ENCODE measurements at places on chromosomes 6 and 20.
A peak's percentile ranks its signal among the peaks of the same experiment; 100 is the strongest.

GRCh38 chr6:118843685-118844390 lies 50.1 kb upstream of the ASF1A start:
- DNase-seq = no peak

DNA sequence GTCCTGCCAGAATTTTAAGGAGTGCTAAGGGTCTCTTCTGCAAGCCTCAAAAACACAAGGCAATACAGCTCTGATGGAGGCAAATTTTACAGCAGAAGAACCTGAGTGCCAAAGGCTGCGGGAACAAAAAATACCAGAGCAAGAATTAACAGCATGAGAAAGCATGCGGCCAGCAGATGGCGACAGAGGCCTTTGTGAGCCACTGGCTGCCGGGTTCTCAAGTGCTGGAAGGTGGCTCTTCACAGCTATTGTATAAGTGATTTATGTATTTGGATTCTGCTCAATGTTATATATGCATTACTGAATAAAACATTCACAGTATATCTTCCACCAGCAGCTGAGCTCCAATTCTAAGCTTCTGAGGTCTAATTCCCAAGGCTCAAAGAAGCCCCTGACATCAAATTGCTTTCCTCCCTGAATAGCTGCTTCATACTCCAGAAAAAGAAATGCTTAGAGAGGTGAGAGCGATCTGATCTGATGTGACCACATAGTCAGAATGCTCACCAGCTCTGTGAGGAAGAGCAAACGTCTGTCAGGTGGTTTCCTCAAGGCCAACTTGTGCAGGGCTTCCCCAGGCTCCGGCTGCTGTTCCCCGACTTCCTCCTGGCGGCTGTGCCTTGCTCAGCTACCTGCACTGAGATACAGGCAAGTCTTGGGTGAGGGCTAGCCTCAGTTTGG lies 58.6 kb downstream of the PPP1R3G start:
- peak; percentile 93 for DNase-seq

DNA sequence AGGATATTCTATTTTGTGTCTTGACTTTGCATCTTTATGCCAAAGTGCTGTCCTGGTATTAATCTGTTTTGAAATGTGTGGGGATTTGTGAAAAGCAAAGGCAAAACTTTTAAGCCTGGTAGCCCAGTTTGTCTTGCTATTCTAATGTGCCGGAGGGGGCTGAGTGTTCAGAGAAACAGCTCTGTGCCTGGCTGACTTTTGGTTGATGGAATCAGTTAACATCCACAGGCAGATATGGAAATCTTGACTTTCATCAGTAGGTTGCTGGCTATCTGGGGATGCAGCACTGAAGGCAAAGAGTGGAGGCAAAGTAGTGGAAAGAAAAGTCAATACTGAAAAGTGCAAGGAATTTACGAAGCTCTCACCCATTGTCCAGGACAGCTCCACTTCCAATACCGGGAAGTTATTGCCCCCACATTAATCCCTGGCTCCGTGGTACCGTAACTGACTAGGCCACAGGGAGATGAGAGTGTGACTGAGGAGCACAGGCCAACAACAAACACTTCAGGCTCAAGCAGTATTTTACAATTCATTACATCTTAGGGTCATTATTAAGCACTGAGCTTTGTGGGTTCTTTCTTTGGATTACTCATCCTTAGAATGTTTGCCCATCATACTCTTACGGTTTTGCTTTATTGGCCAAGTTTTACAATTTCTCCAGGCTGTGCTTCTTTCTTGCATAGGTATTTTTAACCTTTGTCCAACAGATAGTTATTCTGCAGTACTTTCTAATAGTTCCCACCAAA lies 164.6 kb downstream of the MTFR2 start:
- DNase-seq = no peak

GRCh38 chr6:491233-491632 lies 99.7 kb downstream of the IRF4 start:
- DNase-seq = no peak

- no peak for DNase-seq
Observed at GRCh38 chr6:52946306-52946705, 36.8 kb upstream of the GSTA3 start.

DNA sequence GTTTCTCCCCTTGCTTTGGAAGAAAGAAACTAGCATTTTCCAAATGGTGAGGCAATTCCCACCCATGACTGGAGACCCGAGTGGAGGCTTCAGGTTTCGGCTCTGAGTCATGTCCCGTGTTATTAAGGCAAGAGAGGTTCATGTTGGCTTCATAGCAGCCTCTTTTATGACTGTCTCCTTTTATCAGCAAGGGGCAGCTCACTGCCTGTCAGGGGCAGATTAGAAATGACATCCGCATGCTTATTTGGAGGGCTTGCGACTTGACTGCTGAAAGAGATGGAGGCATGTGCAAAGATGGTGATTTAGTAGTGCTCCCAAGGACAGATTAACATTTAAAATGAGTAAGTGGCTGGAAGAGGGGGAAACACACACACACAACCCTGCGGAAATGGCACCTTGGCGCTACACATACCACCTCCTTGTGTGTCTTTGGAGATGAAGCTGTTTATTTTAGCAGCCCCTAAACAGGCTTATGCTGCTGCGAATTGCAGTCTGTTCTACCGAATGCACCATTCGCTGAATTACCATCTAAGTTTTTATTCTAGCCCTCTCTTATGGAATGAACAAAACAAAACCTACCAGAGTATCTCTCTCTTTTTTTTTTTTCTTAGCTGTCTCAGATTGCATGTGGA lies 52.1 kb upstream of the VSTM2L start:
- no peak for DNase-seq

DNA sequence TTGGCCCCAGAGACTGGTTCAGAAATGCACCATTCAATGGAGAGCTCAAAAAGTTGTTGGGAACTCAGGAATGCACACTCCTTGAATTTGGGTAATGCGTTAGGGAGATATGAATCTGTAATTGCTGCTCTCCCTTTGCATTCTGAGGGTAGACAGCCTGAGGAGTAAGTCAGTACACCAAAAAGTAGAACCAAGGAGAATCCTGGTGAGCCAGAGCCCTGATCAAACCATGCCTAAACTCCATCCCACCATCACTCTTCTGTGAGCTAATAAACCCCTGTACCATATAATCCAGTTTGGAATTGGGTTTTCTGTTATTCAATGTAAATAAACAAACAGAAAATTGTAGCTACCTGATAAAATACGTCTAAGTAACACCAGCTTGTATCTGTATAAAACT lies 90.2 kb downstream of the KIF16B start:
- DNase-seq = no peak

DNA sequence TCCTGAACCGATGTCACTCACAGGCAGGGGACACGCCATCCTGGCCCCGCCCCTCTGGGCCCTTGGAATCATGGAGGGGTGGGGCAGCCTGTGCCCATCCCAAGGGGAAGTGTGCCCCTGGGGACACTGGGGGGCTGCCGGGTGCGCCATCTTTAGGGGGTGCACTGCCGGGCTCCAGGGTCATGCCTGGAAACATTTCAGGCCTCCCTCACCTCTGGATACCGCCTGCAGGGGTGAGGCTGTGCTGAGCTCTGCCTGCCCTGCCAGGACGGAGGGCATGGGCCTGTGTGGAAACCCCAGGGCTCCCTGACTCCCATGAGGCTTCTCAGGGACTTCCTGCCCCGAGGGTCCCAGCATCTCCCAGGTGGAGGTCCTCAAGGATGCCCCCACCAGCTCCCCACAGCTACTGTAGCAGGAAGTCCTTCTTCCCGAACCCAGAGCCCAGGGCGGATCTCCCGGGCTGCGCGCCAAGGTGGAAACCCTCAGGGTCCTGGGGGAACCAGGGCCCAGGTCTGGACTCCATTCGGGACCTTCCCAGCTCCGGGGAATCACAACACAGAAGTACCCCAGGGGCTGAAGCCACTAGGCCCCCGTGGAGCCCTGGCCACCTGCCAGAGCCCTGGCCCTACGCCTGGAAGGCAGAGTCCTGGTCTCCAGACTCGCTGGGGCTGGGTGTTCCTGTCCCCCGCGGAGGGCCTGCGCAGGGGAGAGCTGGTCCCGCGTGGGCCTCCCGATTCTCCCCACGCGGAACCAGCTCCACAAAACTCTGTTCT lies 15.6 kb downstream of the CHRNA4 start:
- DNase-seq = no peak

GRCh38 chr20:38320221-38320620 lies 16.3 kb downstream of the BPI start:
- no peak for DNase-seq

DNA sequence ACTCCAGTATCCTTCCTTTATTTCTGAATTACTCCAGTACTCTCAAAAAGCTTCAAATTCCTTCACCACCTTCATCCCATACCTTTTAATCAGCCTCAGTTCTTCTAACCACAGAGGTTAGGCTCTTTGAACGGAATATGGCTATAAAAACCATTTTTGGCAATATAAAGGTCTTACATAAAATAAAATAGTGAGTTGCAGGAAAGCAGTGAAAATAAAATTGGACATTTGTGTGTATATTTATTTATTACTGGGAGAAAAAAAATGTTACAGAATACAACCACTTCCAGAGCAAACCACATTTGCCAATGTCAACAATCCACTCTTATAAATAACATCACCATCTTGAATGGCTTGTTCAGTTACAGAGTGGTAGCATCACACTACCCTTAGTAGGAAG lies 7.7 kb downstream of the HDDC2 start:
- DNase-seq = no peak

DNA sequence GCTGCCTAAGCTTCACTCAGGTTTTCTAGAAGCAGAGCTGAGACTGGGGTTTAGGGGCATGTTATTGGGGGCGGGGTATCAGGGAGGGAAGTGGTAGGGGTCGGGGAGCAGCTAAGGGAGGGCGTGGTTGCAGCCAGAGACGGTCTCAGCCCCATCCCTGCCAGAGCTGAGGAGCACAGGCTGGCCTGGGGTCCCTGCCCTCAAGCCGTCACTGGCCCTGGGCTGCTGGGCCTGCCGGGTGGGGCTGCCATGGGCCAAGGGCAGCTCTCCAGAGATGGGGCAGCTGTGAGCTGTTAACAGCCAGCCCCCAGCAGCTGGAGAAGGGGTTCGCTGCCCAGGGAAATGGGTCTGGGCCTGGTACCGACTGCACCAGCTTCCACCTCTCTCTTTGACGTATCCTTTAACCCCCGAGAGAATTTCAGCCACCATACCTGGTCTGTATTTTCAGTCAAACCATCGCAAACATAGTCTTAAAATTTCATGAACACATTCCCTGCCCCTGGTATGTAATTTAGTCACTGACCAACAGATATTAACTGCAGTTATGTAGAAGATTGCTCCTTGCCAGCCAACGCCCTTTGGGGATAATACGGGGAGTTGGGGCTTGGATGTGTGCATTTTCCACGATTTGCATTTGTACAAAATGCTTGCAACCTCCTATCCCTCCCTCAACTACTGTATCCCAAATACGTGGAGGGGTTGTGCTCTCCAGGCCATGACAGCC lies 253.4 kb downstream of the TAF4 start:
- no peak for DNase-seq

DNA sequence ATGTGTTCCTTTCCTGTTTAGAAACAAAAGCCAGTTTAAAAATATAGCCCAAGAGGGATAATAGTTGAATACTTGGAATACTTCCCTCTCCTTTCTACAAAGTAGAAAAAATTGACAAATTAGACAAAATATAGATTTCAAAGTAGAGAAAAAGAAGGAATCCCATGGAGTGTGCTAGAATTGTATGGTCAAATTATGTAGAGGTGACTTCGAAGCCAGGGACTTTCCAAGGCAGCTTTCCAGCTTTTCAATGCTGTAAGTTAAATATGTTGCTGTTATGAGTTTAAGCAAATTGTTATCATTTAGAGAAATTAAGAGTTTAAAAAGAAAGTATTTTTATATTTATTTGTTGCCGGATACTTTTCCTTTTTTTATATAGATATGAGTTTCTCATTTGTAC lies 415.5 kb upstream of the OPRM1 start:
- DNase-seq = no peak

DNA sequence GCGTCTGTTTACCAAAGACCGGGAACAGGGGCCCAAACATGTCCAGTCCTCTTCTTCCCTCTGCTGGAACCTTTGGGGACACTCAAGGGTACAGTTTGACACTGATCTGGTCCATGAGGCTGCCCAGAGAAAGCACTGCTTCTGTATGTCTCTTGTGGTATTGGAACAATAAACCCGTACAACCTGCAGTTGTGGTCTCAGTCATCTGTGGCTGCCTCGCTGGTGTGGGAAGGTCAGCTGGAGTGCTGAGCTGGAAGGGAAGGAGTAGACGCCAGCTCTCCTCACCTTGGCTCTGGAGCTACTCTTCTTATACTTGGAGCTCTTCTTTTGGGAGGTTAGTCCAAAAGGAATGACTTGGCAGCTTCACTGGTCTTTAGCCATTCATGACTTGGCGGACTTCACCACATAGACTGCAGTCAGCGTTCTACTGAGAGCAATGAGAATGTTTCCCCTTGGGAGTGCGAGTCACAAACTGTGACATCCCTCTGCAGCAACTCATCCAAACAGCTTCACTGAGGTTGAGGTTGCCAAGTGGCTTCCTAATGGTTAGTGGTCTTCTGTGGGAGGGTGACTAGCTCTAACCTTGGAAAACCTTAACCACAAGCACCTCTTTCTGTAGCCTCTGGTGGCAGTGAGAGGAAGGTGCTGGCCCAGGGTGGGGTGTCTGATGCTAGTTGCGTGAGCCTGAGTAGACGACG lies 81.2 kb downstream of the ASXL1 start:
- no peak for DNase-seq

GRCh38 chr20:38692436-38693411 lies 31.6 kb upstream of the SLC32A1 start:
- DNase-seq = peak; percentile 97

DNA sequence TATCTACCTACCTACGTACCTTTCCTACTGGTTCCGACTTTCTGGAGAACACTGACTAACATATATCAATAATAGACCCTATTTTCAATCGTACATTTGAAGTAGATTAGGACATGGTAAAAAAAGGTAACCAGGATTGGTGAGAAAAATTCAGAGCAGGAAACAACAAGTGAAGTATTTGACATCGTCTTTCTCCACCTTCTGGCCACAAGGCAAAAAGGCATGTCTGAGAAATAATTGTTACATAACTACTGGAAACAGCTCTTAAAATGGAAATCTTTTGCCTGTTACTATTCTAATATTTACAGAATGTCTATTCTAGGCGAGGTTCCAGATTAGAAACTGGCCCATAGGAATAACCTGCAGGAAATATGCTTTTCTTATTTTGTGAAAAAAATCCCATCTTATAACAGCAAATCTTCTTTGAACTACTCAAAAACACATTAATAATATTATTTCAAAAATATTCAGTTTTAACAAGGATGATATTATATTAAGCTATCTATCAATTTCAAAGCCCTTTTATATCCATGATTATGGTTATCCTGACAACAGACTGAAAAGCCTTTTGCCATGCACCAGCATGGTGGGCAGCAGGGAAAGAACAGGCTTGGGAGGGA lies 80.8 kb downstream of the RCAN2 start:
- peak; percentile 64 for DNase-seq

GRCh38 chr20:63127700-63128364 lies 88.1 kb downstream of the YTHDF1 start:
- no peak for DNase-seq
